Trophoblast cell (in vitro differentiated cells and primary cell): ENCODE measurements at places on chromosomes 5 and 9.

DNA sequence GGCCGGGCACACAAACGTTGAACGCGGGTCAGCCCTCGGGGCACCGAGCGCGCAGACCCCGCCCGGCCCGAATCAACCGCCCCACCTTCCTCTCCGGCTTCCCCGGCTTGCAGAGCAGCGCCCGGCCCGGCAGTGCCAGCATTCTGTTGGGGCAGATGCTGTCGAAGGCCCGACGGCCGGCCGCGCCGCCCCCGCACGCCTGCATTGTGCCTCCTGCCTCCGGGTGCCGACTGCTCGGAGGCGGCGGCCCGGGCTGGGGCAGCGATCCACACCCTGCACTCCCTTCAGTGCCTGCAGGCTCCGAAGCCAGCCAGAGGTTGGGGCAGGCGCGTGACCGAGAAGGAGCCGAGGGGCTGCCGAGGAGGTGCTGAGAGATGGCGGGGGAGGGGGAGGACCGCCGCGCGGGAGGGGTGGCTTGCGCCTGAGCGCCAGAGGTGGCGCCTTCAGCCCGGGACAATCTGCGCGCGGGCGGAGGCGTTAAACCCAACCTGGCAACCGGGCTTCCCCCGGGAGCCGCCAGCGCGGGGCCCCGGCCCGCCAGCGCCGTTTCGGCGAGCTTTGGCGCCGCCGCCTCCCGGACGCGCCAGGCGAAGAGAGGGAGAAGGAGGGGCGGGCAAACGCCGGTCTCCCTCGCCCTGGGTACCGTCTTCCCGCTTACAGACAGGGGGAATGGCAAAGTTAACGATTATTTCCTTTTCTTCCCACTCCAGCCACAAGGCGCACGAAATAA, at the start of gene MCIDAS:
TSS of gene MCIDAS (minus strand) at position 382 of the 730 bp plus-strand sequence. CDS start at position 205, 177 bp downstream.
- DNase-seq, result no peak

DNA sequence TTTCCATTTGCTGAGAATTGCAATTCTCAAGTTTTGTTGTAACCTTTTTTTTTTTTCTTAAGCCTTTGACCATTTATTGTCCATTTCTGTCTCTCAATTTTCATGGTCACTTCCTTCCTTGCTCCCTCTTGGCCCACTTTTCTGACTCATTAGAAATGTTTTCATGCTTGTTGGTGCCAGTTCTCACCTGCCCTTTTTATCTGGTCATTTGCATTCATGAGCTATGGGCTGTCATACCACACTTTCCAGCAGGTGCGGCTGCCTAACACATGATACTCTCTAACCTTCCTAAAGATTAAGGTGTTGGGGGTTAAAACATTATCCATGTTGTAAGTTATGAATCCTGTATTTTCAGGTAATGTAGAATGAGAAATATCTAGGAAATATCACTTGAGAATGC, 150.5 kb upstream of the TLX3 start:
- DNase-seq, result no peak

DNA sequence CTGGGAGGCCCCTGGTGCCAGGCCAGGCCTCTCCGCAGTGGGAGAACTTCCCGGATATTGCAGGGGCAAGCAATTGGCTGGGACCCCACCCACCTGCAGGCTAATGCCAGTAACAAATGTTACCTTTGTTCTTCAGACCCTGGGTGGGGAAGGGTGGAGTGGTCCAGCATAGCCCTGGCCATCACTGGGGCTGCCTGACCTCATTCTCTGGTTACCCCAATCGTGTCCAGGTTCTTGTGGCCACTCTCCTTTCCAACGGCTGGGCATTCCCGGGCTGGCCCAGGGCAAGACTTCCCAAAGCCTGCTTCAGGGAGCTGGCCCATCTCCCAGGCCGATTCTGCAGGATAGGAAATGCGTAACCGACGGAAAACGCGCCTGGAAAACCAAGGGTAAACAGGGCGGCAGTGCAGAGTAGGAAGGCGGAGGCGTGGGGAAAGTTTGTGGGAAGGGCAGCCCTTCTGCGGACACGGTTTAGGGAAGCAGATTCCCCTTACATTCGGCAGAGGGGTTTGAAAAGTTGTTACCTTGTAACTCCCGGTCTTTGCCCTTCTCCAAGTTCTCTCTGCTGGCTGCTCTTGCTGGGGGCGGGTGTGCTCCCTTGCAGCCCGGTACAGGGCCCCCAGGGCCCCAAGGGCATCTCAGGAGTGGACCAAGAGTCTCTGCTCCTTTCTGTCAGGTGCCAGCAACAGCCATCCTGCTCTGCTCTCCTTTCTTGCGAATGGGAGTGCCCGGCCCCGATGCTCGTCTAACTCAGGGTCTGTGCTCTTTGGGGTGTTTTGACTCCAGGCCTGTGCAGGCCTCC, 3.5 kb downstream of the NRARP start:
- no peak for DNase-seq

DNA sequence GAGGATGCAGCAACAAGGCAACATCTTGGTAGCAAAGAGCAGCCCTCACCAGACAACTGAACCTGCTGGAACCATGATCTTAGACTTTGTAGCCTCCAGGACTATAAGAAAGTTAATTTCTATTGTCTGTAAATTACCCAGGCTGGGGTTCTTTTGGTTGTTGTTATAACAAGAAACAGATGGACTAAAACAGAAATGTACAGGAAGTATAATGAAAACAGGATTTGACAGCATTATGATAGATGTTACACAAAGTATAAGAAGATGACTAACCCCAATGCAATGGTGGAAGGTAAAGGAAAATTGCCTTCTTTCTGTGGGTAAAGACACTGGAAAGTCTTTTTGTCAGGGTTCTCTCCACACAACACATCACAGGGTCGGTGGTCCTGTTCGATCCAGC, 204.2 kb downstream of the SGCD start:
- DNase-seq, result no peak

DNA sequence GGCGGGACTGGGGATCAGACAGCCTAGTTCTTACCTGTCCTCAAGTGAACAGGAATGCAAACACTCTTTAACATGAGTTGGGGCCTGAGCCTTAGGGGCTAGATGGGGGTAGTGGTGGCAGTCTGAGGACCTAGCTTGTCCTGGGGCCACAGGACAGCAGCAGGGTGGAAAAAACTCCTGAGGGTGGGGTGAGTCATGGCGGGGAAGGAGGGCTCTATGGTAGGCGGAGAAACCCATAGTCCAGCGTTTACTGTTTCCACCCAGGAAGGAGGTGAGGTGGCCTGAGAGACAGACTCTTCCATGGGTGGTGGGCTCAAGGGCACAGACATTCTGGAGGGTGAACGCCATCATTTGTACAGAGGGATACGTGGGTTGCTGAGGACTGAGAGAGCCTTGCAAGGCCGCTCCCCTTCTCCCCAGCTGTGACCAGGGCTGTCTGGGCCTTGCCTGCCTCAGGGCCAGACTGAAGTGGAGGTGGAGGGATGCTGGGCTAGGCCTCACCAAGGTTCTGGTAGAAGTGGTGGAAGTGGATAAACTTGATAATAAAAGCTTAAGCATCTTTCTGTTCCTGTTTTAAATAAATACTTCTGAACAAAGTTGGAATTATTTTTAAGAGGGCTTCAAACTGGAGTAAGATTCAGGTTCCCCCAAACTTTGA, 1.1 kb upstream of the TSPAN17 start:
- peak; percentile 63 for DNase-seq

DNA sequence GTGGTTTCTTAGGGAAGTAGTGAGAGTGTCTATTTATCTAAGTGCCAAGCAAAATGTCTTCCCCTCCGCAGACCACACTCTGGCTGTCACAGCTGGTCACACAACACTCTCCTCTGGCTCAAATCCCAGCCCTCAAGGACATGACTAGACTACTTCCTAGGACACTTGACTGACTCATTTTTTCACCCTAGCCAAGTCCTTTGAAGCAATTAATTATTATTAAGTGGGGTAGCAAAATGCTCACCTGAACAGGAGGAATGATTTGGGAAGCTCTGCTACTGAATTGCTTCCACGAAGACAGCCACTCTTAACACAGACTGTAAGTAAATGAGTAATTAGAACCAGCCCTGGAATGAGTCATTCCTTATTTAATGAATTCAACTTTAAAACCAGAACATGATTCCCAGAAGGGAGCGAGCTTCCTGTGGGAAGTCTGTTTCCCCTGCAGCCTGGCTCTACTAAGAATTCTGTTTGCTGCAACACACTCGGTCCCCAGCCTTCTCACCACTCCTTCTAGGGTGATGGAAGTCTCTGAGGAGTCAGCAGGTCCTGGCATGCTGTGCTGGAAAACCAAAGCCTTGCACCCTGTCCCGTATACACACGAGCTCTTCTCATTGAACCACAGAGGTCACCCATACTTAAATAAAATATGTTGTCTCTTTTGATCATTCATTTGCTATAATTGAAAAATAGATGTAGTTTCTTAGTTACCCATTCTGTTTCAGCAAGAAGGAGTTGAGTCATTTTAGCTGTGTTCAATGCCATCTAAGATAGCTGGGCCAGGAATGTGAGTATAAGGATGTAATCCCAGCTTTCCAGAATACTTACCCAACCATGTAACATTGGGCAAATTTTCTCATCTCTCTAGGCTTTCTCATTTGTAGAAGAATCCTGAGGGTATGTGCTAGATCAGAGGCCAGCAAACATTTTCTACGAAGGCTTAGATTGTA, 218.6 kb upstream of the RASEF start:
- no peak for DNase-seq

- DNase-seq, result no peak
These were observed 93.7 kb downstream of the ENC1 start for GRCh38 chr5:74546796-74547195.

GRCh38 chr5:178392931-178393394, 160.4 kb upstream of the PHYKPL start:
- peak; percentile 19 for DNase-seq

- DNase-seq, result peak; percentile 78
These were observed 12.5 kb downstream of the ECM2 start for GRCh38 chr9:92522983-92523970.

GRCh38 chr5:135454946-135455345, 2.8 kb upstream of the TIFAB start:
- no peak for DNase-seq

DNA sequence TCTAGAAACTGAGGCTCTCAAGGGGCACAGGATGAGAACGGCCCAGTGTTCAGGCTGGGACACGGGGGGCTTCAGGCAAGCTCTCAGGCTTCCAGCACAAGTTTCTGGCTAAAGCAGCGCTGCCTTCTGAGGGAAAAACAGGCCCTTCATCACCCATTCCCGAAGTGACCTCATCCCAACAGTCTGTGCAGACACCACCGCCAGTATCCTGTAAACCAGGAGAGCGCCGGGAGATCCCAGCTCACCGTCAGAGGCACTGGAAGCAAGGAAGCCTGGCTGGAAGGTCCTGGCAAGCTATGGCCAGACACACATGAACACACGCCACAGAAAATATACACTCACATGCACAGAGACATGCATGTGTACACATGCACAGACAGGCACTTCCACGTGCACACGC, 8.8 kb downstream of the SLC12A7 start:
- DNase-seq, result no peak

- DNase-seq, result no peak
These were observed 290.1 kb downstream of the ADAMTS6 start for GRCh38 chr5:65191554-65192135.

GRCh38 chr9:16817514-16817913, 53.0 kb downstream of the BNC2 start:
- DNase-seq, result no peak
